ENCODE measurements at places on chromosomes 1 and 21. TPM values are rescaled to one million over a fixed set of nuclear protein-coding genes. Genes with fewer than 3 reads are reported as not detected.
A peak's percentile ranks its signal among the peaks of the same experiment; 100 is the strongest.

DNA sequence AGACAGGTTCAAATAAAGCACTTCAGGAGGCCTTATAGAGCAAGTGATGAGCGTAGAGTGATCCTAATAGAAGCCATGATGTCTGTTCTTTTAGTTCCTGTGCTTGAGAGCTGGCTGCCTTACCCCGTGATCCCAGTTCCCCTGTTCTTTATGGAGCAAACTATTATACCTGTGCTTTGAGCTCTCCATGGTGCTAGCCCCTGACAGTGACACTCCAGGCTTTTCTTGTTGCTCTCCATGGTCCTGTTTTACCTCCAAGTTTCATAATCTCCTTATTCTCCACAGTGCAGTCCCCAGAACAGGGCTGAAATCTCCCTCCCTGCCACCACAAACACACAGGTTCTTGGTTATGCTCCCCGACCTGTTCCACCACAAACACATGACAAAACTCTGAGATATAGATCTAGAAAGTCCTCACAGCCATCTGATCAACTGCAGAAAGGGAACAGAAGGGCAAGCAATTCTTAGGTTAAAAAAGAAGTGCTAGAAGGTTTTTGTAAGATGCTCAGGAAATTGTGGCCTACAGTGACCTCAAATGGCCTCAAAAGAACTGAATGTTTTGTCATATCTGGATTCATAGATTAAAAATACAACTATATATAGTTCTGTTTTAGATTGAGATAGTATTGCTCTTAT is 6.0 kb downstream of the CADM3 start:
- DNase-seq: peak; percentile 73

DNA sequence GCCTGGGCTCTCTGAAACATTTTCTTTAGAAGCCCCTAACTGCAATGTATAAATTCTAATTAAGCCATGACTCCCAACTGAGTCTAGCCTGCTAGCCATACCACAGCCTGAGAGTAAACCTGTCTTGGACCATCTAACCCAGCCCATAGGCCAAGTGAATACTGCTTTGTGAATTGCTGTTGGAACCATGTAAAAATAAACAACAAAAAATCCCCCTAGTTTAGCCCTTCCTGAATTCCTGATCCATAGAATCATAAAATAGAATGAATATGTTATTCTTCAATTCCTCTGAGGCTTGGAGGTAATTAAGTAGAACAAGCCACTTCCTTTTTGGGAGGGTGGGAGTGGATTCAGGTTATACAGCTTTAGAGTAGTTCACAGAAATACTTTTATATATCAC is 1496.4 kb downstream of the MRPL39 start:
- no peak for DNase-seq

TRNP1 gene
- 7.1 TPM for total RNA-seq

DNA sequence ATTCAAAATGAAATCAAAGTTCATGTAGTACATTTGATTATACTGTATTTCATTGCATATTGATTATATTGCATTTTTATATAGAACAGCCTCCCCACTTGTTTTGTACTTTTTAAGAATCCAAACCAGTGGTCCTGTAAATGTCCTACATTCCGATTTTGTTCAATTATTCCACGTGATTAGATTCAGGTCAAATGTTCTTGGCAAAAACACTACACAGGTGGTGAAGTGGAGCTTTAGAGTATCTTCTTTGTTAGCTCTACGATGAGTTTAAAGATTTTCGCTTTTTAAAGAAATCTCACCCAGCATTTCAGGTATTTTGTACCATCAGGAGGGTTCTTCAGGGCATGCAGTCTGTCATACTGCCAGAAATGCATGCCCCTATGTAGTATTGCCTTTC is 120.6 kb downstream of the TRIM33 start:
- DNase-seq: no peak

- no peak for DNase-seq
Observed at GRCh38 chr1:72830606-72831390, 548.5 kb upstream of the NEGR1 start.

CFAP141 gene
- not detected for total RNA-seq

- no peak for DNase-seq
Observed at GRCh38 chr1:89260566-89261255, 11.9 kb downstream of the GBP5 start.

GRCh38 chr1:198936371-198937083 is 297.7 kb downstream of the PTPRC start:
- no peak for DNase-seq

TMOD4 gene
- total RNA-seq: 2.3 TPM

DNA sequence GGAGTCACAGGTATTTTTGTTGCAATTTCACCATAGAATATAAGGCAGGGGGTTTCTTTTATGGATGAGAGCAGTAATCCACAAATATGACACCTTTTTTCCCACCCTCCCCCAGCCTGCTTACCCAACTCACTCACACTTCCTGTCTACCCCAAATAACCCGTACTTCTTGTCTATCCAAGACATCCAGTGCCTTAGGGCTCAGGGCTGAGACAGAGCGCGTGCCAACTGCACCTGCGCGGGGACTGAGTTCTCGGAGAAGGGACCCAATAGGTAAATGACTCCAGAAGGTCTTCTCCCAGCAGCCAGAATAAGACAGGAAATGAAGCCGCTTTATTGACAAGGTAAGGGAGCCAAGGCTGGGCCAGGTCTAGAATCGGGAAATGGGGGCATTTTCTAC is 369.1 kb downstream of the SIPA1L2 start:
- no peak for DNase-seq

GRCh38 chr1:35539824-35540261 is 17.4 kb downstream of the KIAA0319L start:
- no peak for DNase-seq

DNA sequence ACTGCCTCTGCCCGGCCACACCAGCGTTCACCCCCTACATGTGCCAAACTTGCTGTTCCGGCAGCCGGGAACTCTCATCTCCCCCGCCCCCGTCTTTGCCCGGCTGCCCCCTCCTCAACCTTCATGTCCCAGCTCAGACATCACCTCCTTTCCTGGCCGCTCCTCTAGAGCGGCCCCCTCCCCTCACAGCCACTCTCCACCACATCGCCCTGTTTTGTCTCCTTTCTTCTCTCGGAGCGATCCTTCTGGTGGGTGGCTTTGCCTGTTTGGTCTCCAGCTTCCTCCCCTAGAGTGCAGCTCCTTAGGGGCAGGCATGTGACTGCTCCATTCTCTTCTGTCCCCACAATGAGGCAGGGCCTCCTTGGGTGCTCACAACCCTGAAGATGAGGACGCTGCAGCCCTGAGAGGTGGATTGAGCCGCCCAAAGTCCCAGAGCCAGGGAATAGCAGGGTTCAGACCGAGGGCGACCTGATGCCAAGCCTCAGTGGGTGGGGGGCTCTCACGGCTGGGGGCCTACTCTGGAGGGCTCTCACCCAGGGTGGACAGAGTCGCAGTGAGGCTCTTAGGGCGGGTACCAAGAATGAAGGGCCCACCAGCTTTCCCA is 44.9 kb upstream of the ECE1 start:
- DNase-seq: no peak

ZSCAN20 gene
- total RNA-seq: 11.6 TPM
